ENCODE measurements at places on chromosomes 2 and 18. TPM values are rescaled to one million over a fixed set of nuclear protein-coding genes. Genes with fewer than 3 reads are reported as not detected.

Gene CEP68
- 5.2 TPM for total RNA-seq

Gene CNGA3
- total RNA-seq: not detected

Gene CYP27A1
- 30.4 TPM for total RNA-seq

Gene SERPINB11
- total RNA-seq: not detected

Gene PPP1R1C
- total RNA-seq: 0.96 TPM

Gene KCNJ3
- total RNA-seq: not detected

Gene C2orf66
- total RNA-seq: not detected

Gene CPS1
- total RNA-seq: 23.7 TPM

Gene SLC16A14
- 1.2 TPM for total RNA-seq

Gene ARHGEF4
- total RNA-seq: 7.4 TPM

Gene IL36B
- total RNA-seq: not detected

Gene CPO
- not detected for total RNA-seq

Gene AQP4
- total RNA-seq: not detected

Gene TBR1
- under 0.01 TPM for total RNA-seq

Gene LINC00305
- total RNA-seq: not detected

Gene ZDBF2
- total RNA-seq: 7.3 TPM

Gene MIB1
- 25.4 TPM for total RNA-seq

Gene PAIP2B
- 0.52 TPM for total RNA-seq

Gene PSMA8
- not detected for total RNA-seq

Gene MPPE1
- 40.8 TPM for total RNA-seq

Gene RAD51AP2
- total RNA-seq: not detected

Gene POTEJ
- not detected for total RNA-seq

Gene DGUOK
- total RNA-seq: 92.9 TPM
